Activated CD4-positive, alpha-beta T cell treated with anti-CD3 and anti-CD28 coated beads, Interleukin-2, amount 10 ng/mL, durations not matched to agents 24 days and 14 days (primary cell): ENCODE measurements at places on chromosomes 7 and 10. TPM values are rescaled to one million over a fixed set of nuclear protein-coding genes. Genes with fewer than 3 reads are reported as not detected.

DNA sequence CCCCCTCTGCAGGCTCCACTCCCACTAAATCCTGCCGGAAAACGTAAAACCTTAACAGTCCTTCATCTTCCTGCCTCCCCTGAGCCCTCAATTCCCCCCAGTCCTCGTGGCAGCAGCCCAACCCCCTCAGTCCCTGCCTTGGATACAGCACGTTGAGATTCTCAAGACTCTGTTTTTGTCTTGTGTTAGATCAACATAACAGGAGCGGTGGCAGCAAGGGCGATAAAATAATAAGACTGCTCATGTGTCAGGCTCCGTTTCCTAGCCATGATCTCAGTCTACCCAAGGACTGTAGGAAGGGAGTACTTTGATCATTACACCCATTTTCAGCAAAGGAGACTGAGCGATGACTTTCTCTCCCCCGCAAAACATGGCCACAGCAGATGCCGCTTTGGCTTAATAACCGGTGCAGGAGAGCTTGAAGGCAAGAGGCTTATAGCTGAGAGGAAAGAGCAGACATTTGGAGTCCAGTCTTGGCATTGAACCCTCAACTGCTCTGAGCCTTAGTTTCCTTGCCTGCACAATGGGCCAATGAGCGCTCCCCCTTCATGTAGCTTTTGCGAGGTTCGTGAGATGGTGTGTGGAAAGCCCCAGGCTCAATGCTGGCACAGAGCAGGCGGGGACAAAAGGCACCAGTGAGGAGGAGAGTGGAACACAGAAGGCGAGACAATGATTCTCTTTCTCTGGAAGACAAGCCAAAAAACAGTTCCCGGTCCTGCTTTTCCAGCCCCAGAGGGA is 42.1 kb upstream of the PCBD1 start:
- H3K4me3 ChIP-seq, result no peak overlapping the region
- H3K27ac ChIP-seq, result no peak overlapping the region
- H3K36me3 ChIP-seq, result no peaks in the 10 kb centered on the region
- no peaks in the 10 kb centered on the region for H3K27me3 ChIP-seq
- peaks cover 2% of the 10 kb centered on the region for H3K4me1 ChIP-seq

DNA sequence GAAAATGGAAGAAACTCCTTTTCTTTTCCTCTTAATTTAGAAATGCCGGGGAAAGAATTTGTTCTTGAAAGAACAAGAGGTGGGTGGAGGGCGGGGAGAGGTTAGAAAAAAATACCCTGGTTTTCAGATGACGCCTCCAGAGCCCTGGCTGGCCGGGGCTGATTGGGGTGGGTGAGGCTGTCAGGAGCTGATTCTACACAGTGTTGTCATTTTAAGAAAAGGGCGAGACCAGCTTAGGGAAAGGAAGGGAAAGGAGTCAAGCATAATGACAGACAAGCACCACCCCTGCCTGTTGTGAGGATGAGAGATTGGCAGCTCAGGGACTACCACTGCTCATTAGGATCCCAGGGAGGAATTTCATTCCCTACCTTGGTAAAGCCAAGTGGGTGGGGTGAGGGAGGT is 9.9 kb upstream of the FAM180A start:
- no peaks in the 10 kb centered on the region for H3K36me3 ChIP-seq
- H3K4me3 ChIP-seq, result no peak overlapping the region
- H3K27me3 ChIP-seq, result peaks cover 18% of the 10 kb centered on the region
- H3K27ac ChIP-seq, result no peak overlapping the region

Gene ALOX5
- total RNA-seq, result 1.0 and 2.4 TPM in 2 replicates

Gene ADRB1
- not detected in 2 replicates for total RNA-seq
